ENCODE measurements at places on chromosomes 3 and 15.

- DNase-seq: no peak
Observed at GRCh38 chr3:101102678-101103296, 109.6 kb upstream of the ABI3BP start.

- no peak for DNase-seq
Observed at GRCh38 chr15:77549576-77550288, 83.0 kb downstream of the LINGO1 start.

GRCh38 chr15:71393383-71393782, 278.1 kb downstream of the THSD4 start:
- DNase-seq: no peak

GRCh38 chr3:27556887-27557286, 72.7 kb upstream of the SLC4A7 start:
- DNase-seq: no peak

GRCh38 chr3:124221422-124221821, 229.5 kb upstream of the ROPN1 start:
- no peak for DNase-seq

DNA sequence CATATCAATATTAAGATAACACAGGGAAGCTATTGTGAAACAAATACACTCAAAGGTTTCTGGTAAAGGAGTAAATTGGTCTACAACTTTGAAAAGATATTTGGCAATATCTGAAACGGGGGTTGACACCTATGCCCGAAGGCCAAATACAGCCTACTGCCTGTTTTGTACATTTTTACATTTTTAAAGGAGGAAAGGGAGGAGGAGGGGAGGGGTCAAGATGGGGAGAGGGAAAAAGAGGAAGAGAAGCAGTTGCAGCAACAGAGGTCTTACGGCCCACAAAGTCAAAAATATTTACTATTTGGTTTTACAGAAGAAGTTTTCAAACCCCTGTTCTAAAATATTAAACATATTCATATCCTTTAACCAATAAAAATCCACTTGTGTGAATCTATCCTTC, 94.2 kb downstream of the FMN1 start:
- DNase-seq: no peak

GRCh38 chr3:82783194-82783593, 1021.7 kb upstream of the GBE1 start:
- DNase-seq: no peak

GRCh38 chr3:66144568-66145407, 76.0 kb upstream of the SLC25A26 start:
- no peak for DNase-seq

All from SK-N-DZ (cell line).